Stimulated activated CD4-positive, alpha-beta T cell treated with anti-CD3 and anti-CD28 coated beads, Interleukin-1b, Interleukin-23, amount 100 ng/mL, for 1 hour (primary cell): ENCODE measurements at places on chromosomes 7 and 10.

DNA sequence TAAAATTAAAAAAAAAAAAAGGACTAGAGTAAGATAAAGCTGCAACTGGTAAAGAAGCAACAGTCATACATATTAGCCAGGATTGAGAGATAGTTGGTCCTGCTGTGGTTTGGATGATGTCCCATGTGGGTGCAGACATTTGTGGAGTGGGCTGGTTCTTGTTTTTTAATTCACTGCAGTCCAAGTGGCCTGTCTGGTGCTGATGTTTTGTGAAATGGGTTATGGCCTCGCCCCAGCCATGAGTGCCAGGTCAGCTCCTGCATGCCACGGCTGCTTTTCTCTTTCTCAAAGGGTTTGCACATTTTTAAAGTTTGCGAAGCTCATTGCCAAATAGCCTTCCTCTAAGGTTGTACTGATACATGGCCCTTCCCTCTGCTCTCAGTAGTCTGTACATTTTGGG is 14.1 kb upstream of the BTBD16 start:
- DNase-seq, result no peak

- DNase-seq, result no peak
These were observed 280.0 kb downstream of the DGKB start for GRCh38 chr7:14622559-14622958.

GRCh38 chr10:121787169-121787568 is 140.7 kb downstream of the ATE1 start:
- DNase-seq, result no peak

- peak; percentile 50 for DNase-seq
These were observed 53.8 kb downstream of the WDR37 start for GRCh38 chr10:1109795-1110673.

DNA sequence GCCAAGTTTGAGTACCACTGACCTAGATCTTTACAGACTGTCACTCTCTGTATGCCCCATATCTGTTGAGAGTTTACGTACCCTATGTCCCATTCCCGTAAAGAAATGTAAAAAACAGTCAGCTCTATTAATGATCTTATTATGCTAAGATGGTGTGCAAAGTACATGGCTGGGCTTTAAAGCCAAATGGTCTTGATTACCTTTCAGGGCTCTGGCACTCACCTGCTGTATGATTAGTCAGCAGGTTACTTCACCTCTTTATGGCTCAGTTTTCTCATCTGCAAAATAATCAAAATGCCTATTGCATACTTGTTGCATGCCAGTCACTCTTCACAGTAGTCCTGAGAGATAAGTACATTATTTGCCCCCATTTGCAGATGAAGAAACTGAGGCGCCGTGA is 54.2 kb downstream of the LHFPL3 start:
- DNase-seq, result no peak

DNA sequence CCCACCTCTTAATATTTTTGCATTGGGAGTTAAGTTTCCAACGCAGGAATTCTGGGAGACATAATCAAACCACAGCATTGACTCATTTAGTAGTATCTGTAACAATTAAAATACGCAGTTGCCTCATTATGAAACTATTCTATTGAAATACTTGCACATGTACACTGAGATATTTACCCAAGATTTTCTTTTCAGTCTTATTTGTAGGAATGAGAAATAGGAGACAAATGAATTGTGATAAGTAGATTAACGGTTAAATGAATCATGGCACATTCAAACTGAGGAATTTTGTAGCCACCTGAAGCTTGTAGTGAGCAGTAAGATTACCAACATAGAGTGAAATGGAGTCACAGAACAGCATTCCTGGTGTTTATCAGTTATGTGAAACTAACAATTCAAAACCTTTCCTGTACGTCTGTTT is 18.1 kb downstream of the RP9 start:
- DNase-seq, result no peak

- no peak for DNase-seq
These were observed 887 bp downstream of the TMUB1 start for GRCh38 chr7:151082141-151083070.

DNA sequence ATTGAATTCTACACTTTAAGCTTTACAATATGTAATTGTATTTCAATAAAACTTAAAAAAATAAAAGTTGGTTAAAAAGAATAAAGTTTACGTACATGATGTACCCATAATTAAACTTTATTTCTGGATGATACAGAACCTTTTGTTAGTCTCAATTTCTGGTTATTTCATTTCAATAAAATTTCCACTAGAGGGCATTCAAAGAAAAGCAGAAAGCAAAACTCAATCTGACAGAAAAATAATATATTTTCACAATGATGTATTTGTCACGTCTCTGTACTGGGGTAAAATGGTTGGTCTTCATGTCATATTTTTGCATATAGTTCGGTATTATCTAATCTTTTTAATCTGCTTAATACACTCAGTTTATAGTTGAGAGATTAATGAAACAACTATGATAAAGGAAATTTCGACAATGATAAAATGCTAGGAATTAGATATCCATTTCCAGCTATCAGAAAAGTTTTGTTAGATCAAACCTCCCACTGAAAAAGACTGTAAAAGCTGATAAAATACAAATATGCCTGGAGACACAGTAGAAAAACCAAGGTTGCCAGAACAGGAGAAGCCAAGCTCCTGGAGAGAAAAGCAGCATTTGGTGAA is 27.4 kb downstream of the ASZ1 start:
- no peak for DNase-seq

DNA sequence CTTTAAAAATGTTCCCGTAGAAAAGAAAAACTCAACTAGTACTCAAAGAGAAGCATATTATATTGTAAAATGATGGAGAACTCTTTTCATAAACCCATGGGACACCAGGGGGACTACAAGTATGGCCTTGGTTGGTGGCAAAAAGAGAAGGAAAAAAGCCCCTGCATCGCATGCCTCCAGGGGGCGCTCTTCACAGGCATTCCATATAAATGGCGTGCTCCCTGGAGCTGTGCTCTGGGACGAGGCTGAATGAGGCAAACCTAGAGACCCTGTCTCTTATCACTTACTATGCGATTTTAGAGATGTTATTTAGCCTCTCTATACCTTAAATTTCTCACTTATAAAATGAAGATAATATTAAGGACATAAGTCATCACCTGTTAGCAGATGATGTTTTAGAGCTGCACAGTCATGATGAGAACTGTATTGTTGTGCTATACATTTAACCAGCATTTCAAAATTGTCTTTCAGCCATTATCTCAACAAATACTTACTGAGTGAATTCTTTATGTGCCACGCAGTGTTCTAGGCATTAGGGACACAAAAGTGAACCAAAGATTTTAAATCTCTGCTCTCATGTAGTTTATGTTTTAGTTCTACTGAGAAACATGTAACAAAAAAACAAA is 105.8 kb downstream of the ARHGAP21 start:
- DNase-seq, result no peak

- DNase-seq, result no peak
These were observed 128.5 kb upstream of the PFKP start for GRCh38 chr10:2938869-2939268.

GRCh38 chr7:140673063-140673773 is 473 bp downstream of the ADCK2 start:
- peak; percentile 9 for DNase-seq

GRCh38 chr7:84196084-84196503 is 1.5 kb upstream of the SEMA3A start:
- DNase-seq, result no peak

GRCh38 chr7:72405871-72406270 is 6.3 kb downstream of the CALN1 start:
- no peak for DNase-seq

- no peak for DNase-seq
These were observed 160.0 kb upstream of the ZNF804B start for GRCh38 chr7:88599528-88599927.

DNA sequence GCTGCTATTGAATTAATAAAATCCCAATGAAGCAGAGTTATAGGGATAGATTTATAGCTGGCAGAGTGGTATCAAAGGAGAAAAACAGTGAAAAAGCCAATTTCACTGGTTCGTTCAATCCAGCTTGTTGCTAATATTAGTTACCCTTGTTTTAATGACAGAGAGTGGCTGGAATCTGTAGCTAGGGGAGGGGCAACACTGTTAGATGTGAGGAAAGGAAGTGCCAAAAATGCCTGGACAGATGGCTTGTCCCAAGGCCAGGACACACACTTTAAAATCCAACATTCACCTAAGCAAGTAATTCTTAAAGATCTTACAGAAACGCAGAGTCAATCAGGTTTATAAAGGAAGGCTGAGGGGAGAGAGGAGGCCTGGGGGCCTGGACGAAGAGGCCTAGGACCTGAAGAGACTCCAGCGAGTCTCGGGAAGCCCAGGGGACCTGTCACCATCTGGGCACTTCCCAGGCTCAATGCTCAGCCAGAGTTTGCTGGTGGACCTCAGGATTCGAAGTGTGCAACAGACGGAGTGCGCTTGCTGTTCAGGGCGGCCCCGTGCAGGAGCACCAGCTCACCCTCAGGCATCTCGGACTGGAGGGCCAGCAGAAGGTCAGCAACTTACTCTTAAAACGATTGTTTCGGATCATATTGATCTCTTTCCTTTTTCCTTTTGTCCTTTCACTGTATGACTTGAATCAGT is 36.7 kb downstream of the TMEM248 start:
- no peak for DNase-seq

GRCh38 chr10:7306616-7307015 is 104.2 kb downstream of the SFMBT2 start:
- no peak for DNase-seq

DNA sequence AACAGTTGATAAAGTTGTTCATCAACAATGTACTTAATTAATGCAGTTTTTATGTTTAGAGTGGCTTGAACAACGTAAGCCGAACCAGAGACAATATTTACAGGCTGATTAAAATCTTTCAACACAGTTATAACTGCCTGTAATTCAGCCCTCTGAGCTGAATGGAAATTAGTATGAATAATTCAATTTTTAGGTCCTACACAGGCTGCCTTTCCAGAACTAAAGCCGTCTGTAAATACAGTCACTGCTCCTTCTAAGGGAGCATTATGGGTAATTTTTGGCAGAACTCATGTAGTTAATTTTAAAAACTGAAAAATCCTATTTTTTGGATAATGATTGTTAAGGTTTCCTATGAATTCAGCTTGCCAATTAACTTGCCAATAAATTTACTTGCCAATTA is 2.6 kb upstream of the GIMAP4 start:
- DNase-seq, result no peak

- DNase-seq, result no peak
These were observed 34.8 kb upstream of the SFMBT2 start for GRCh38 chr10:7445474-7446185.

DNA sequence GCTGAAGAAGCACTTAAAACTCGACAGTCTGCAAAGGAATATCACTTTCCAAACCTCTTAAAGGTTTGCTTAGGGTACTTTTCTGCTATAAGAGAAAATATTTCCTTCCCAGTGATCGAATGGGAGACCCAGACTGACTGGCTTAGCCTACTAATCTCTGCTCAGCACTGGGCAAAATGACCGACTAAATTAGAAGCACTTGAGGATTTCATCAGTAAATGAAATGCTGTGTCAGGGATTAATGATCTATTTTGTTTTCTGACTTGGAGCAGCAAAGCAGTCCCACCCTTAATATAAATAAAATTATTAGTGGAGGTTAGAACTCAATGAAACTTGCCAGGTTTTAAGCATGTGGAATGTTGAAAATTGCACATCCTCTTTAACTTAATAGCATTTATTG is 411.6 kb downstream of the NEBL start:
- no peak for DNase-seq

- no peak for DNase-seq
These were observed 677.8 kb downstream of the SDK1 start for GRCh38 chr7:3978839-3979238.
